ENCODE measurements at places on chromosomes 7 and 10.

DNA sequence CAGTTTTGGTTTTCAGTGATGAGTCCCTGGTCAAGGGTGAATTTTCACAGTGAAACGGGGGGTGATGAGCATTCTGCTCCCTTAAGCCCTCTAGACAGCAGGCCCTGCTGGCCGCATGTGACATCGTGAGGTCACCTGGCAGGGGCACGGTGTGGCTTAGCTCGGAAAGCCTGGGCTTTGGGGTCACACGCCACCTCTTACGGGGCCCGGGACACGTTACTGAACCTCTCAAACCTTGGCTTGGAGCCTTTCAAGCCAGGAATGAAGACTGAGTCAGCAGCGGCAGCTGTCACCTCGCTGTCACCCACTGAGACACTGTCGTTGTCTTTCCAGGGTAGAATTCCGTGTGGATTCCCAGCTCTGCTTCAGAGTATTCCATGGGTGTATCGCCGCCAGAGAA, 4.1 kb downstream of the GET4 start:
- DNase-seq, result no peak

DNA sequence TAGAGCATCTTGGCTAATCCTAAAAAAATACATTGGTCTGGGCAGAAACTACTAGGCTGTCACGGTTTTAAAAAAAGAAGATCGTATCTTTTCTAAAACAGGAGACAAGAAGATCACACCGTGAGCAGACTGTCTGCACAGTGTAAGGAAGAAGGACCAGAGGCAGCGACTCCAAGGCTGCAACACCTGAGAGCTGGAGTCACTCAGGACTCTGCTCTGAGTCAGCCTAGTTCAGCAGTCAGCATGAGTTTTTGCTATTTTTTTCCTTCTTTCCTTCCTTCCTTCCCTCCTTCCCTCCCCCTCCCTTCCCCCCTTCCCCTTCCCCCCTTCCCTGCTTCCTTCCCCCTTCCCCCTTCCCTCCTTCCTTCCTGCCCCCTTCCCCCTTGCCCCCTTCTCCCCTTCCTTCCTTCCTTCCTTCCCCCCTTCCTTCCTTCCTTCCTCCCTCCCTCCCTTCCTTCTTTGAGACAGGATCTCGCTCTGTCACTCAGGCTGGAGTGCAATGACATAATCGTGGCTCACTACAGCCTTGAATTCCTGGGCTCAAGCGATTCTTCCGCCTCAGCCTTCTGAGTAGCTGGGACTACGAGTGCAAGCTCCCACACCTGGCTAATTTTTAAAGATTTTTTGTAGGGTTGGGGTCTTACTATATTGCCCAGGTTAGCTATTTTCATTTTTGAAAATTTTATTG, 24.4 kb downstream of the BAG3 start:
- DNase-seq, result no peak

DNA sequence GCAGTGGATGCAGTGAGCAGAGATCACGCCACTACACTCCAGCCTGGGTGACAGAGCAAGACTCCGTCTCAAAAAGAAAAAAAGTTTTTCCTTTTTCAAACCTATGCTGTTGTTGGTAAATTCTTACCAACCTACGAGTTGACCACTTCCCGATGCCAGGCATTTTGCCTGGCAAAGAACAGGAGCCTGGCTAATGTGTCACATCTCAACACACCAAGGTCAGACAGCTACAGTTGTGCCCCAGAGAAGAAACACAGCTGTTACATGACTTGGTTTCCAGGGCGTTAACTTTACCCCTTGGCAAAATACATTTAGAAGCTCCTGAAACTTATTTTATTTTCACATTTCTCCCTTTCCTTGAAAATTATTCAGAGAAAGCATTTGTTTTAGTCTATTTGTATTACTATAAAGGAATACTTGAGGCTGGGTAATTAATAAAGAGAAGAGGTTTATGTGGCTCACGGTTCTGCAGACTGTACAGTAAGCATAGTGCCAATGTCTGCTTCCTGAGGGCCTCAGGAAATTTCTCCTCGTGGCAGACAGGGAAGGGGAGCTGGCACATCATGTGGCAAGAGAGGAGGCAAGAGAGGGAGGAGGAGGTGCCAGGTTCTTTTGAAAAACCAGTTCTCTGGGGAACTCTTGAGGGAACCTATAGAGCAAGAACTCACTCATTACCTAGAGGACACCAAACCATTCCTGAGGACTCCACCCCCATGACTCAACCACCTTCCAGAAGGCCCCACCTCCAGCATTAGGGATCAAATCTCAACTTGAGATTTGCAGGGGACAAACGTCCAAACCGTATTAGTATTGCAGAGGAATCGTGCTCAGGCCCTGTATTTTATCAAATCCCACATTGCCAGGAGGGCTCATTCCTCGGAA, 83.3 kb downstream of the PAXIP1 start:
- no peak for DNase-seq

- DNase-seq, result no peak
Observed at GRCh38 chr7:101165958-101166647, 734 bp upstream of the VGF start.

DNA sequence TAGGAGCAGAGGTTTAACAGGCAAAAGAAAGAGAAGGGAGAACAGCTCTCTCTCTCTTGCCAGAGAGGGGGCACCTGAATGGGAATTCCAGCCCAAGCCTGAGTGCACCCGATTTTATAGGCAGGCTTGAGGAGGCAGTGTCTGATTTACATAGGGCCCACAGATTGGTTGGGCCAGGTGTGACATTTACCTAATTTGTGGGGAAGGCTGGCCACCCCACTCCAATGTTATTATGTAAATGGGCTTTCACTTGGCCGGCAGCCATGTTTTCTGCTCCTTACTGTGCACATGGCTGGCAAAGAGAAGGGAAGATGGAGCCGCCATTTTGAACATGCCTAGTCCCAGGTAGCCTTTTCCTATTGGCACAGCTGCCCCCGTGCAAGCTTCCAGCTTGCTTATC, 735.5 kb upstream of the AUTS2 start:
- DNase-seq, result no peak

GRCh38 chr10:89978081-89978480, 276.7 kb downstream of the KIF20B start:
- no peak for DNase-seq

- peak; percentile 88 for DNase-seq
Observed at GRCh38 chr7:7177044-7177517, 5.3 kb upstream of the C1GALT1 start.

GRCh38 chr10:21100871-21101514, 203.9 kb upstream of the NEBL start:
- DNase-seq, result no peak

- DNase-seq, result peak; percentile 56
Observed at GRCh38 chr7:131945313-131945911, 389.0 kb upstream of the PODXL start.

- no peak for DNase-seq
Observed at GRCh38 chr10:13882119-13882711, 295.4 kb downstream of the PRPF18 start.

DNA sequence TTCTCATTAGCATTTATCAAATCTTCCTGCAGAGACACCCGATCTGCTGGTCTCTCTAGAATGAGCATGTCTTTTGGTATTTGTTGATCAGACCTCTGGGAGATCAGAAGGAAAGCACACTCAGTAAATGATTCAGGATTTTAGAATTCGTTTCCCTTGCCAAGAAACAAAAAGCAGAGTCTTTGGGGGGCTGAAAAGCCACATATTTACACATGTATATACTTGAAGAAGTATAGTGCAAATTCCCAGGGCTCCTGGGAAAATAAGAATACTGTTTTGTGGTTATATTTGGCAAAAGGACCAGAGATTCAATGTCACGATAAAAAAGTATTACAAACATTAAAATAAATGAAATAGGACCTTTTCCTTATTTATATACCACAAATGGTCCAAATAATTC, 100.2 kb downstream of the AGMO start:
- DNase-seq, result peak; percentile 9

DNA sequence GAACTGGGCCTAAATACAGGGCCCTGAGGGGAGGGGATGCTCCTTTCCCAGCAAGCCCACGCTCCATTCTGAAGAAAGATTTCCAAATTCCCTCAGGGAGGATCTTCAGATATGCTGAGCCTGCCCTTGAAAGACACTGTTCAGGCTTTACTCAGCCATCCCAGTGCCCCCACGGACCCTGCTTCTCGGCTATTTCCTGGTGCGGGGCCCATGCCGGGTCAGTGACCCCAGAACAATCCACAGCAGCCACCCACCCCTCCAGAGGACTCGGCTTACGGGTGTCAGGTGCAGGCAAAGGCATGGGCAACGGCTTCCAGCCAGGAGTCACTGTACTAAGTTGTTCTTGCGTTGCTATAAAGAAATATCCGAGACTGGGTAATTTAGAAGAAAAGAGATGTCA, 137.1 kb downstream of the OAT start:
- DNase-seq, result no peak

DNA sequence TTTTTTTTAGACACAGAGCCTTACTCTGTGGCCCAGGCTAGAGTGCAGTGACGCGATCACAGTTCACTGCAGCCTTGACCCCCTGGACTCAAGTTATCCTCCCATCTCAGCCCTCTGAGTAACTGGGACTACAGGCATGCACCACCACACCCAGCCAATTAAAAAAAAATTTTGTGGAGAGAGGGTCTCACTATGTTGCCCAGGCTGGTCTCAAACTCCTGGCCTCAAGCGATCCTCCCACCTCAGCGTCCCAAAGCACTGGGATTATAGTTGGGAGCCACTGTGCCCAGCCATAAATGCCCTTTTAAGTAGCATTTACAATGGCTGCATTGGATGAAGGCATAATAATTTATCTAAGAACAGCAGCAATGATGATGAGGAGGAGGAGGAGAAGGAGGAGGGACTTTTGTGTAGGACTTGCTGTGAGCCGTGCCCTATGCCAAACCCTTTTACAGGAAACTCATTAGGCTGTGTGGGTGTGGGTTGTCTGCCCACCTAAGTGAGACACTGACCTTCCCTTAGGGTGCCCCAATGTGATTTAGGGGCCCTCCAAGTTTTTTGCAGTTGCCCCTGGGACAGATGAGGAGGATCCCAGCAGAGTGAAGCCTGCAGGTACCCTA, 51.1 kb downstream of the EEPD1 start:
- DNase-seq, result no peak

- no peak for DNase-seq
Observed at GRCh38 chr10:88788924-88789323, 13.6 kb upstream of the LIPM start.

GRCh38 chr10:106705681-106706100, 458.8 kb downstream of the SORCS1 start:
- no peak for DNase-seq

DNA sequence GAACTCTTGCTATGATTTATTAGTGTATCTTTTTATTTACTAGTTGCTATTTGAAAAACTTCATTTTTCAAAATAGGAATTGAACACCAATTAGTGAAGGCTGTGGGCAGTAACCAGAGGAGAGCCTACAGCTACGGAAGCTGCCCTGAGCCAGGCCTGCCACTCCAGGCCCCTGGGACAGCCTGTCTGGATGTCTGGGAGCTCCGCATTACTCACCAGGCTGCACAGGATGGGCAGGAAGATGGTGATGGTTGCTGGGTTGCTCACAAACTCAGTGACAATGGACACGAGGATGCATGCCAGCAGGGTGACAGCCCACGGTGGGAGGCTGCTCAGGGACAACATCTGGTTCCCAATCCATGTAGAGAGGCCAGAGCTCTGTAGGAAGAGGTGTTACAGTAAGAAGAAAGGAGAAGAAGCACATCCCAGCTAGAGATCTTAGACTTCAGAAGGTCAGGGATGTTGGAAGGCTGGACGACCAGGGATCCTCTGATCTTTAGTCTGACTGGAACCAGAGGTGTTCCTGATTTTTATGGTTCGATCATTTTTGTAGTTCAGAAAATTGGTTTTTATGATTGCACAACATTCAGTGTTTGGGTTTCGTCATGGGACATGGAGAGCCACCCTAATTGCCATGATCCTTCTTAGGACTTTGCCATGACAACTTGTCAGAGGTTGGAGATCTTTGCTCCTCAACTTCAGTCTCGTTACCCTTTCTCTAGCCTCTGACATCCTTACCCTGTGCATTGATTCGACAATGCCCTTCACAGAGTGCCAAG, 23.2 kb downstream of the STMP1 start:
- DNase-seq, result no peak

- DNase-seq, result peak; percentile 42
Observed at GRCh38 chr10:16809074-16809718, 8.0 kb downstream of the RSU1 start.

GRCh38 chr10:8060010-8060703, 5.7 kb downstream of the GATA3 start:
- DNase-seq, result no peak
